Skin of body (tissue), 3 donors: ENCODE measurements at places on chromosomes 11 and 22.
A peak's percentile ranks its signal among the peaks of the same experiment; 100 is the strongest.

DNA sequence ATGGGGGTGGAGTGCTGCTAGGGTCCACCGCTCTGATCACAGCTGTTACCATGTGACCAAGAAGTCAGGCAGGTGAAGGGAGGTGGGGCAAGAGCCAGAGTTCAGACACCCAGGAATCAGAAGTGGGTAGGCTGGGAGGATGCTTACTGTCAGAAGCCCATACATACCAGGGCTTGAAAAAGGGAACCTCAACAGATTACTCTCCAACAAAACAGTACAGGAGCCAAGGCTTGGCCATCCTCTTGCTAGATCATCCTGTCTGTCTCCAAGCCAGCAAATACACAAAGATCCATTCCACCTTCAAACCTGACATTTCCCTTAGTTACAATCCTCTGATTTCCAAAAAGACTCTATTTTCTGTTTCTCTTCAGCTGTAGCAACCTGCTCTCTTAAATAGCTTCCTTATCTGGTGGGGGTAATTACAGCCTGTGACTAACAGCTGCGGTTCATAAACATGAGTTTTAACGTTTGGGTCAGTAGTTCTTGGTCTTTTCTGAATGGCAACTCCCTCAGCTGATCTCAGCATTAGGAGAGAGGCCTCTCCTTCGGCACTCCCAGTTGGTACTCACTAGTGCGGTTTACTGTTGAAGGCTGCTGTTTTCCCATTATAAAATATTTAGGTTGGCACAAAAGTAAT lies 31.1 kb upstream of the WT1 start:
- no peak for DNase-seq

DNA sequence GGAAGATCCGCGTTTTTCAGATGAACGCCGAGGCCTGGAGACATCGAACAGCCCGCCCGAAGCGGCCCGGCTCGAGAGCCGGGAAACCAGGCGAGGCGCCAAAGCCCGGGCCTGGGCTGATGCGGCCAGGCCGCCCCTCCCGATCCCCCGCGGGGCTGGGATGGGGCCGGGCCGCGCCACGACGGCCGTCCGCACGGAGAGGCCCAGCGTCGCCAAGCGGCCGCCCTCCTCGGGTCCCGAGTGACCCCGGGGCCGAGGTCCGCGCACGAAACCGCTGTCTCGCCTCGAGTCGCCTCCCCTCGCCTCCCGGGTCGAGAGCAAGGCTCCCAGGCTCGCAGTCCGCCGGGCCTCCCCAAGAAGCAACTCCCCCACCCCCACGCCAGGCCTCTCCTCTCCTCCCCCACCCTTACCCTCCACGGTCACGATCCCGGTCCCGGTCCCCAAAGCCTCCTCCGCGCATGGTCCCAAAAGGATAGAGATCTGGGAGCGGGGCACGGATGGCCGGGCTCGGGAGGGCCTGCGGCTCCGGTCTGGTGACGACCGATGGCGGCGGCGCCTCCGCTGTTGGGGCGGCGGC lies 482 bp downstream of the DDX17 start:
- DNase-seq: peak; percentile 56

- no peak for DNase-seq
Measured at GRCh38 chr11:57192316-57192715, 10.6 kb downstream of the LRRC55 start.

- peak; percentile 76 for DNase-seq
Measured at GRCh38 chr11:12864316-12865156, 144.6 kb upstream of the RASSF10 start.

GRCh38 chr11:107592231-107592590 lies 1.3 kb downstream of the ELMOD1 start:
- DNase-seq: no peak

GRCh38 chr22:22674467-22674866 lies 30.1 kb downstream of the GGTLC2 start:
- no peak for DNase-seq

DNA sequence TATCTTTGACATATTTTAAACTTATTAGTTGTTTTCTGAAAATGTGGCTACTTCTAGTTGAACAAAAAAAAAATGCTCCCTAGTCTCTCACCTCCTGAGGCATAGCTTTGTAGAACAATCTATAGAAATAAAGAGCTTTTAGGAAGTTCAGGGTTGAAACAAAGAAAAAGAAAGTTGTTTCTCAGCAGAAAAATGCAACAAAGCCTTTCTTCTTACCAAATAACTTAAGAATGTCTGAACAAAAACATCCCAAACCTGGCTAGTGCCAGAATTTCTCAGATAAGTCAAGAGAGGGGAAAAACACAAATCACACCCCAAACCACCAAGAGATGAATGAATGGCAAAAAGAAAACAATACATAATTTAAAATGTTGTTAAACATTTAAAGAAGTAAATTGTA lies 114.1 kb downstream of the MAML2 start:
- no peak for DNase-seq

DNA sequence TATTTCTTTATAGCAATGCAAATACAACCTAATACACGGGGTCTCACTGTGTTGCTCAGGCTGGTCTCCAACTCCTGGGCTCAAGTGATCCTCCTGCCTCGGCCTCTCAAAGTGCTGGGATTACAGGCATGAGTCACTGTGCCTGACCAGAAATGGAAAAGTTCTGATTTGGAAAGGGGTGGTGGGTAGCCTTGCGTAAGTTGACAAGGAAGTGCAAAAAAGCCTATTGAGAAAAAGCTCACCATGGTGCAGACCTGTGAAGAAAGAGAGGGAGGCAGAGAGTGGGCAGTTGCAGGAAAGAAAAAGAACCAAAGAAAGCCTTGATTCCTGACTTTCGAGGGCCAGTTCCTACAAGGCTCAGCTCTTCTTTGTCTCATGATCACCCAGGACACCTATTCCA lies 27.1 kb downstream of the AGBL2 start:
- no peak for DNase-seq

DNA sequence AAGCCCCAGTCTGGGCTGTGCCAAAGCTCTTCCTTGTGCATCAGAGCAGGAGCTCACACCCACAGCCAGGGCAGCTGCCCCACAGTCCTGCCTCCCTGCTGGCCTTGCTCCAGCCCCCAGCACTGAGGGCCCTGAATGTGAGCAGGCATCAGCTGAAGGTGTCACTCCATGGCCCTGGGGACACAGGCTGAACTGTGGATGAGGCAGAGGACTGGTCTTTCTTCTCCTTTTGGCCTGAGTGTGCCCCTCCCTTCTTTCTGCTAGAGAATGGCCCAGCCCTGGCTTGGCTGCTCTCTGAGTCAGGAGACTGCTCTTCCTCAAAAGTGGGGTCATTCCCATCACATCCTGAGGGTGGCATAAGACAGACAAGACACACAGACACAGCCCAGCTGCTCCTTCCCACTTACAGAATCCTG lies 16.2 kb downstream of the OTOG start:
- DNase-seq: no peak

GRCh38 chr11:113880971-113881370 lies 5.6 kb upstream of the USP28 start:
- DNase-seq: no peak

DNA sequence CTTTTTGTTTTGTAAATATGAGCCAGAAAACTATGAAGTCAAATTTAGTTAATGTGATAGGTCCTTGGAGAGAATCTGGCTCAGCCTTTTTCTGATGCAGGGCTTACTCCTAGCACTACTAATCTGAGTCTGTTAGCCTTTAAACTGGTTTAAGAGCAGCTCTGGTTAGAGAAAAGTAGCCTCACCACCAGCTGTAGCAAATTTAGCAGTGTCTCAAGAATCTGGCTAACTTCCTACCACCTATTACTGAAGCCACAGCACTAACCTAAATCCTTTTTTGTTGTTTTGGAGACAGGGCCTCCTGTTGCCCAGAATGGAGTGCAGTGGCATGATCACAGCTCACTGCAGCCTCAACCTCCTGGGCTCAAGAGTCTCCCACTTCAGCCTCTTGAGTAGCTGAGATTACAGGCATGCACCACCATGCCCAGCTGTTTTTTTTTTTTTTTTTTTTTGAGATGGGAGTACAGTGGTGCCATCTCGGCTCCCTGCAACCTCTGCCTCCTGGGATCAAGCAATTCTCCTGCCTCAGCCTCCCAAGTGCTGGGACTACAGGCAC lies 13.9 kb downstream of the RBM4B start:
- no peak for DNase-seq

DNA sequence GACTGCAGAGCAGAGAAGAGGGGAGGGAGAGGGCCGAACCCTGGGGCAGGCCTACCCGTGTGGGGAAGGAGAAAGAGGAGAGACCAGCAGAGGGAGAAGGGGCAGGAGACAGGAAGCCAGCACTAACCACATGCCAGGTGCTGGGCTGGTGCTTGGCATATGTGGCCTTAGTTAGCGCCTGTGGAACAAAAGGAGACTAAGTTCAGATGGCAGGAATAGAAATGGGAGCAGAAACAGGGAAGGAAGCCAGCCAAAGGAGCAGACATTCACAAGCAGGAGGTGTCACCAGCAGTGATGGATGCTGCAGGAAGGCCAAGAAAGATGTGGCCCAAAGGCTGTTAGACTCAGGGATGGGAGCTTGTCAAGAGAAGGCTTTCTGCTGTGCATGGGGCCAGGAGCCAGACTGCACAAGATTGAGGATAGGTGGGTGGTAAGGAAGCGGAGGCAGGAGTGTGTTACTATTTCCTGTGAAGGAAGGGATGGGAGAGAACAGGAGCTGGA lies 26.7 kb downstream of the TREH start:
- no peak for DNase-seq

- peak; percentile 19 for DNase-seq
Measured at GRCh38 chr11:80958987-80959386, 1518.2 kb upstream of the TENM4 start.

DNA sequence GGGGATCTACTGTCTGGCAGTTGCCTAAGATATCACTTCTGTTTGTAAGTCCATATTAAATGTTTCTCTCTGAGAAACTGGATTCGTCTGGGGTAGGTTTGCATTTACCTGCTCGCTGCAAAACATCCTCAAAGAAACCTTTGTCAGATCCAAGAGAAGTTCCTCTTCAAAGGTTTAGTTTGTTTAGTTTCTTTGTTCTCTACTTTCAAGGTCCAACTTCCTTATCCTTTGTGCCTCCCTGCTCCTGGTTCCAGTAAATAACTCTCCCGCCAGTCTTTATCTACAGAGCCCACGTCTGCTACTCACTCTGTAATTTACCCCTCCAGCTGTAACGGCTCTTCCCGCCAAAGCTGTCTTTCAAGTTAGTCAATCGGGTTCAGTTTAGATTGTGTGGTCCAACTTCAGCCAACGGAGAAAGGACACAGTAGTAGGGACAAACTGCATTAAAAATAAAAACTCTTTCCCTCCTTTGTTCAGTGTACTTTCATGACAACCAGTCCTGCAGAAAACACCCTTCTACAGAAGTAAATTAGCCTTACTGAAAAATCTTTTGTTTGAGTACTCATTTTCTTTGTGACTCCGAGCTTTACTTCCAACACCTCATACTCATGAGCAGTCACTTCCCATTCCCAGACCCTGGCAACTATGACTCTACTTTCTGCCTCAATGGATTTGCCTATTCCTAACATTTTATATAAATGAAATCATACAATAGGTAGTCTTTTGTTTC lies 41.0 kb downstream of the TMPRSS5 start:
- no peak for DNase-seq

DNA sequence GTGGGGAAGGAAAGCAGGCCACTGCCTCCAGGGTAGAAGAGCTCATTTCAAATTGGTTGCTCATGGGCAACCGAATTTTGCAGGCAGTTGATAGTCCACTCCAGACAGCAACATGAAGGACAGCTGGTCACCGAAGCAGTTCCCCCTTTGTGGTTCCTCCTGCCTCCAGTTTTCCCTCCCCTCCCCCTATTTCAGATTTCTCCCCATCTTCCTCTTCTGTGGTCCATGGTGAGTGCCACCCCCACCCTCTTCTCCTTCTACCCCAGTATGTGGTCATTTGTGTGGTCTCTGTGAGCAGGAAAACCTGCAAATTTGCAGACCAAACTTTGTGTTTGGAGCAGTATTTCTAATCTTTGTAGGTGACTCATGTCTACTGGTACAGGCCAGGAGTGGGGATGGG lies 38.2 kb upstream of the PAK1 start:
- DNase-seq: no peak

DNA sequence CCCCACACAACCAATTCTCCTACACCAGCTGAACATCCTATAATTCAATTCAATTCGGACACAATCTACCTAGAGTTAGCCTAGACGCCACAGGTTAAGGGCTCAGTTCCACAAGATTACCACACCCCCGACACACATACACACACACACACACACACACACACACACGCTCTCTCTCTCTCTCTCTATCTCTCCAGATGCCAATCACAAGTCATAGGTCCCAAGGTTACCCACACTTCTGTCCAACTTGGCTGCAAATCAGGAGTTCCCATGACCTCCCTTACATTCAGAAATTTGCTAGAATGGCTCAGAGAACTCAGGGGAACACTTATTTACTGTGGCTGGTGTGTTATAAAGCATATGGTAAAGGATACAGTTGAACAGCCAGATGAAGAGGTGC lies 204.0 kb downstream of the DBX1 start:
- no peak for DNase-seq

DNA sequence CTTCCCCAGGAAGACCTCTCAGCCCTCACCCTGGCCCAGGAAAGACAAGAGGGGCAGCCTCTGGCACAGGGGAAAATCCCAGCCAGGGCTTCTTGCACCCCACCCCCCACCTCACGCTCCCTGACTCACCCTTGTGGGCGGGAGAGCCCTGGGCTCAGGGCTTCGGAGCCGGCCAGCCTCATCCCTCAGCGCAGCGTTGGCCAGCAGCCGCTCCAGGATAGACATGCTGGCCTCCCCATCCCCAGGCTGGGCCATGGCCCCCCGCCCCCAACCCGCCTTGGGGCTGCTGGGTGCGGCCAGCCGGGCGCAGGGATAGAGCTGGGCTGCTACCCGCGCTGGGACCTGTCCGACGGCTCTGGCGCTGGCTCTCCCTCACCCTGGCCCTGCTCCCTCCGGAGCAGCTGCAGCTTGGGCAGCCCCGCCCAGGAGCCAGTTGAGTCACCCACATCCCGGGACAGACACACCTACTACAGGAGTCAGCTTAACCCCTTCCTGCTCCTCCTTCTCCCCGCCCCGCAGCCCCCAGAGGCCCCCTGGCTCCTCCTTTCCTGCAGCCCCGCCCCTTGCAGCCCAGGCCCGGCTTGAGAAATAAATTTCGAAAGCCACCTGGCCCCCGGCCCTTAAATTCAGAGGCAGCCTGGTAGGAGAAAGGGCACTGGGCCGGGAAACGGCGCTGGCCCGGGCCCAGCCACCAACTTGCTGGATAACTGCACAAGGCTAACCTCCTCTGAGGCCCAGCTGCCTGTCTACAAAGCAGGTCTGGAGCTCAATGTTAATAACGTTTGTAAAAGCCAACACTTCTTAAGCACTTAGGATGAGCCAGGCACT lies 13.4 kb downstream of the TNKS1BP1 start:
- peak; percentile 78 for DNase-seq

GRCh38 chr22:43892183-43892894 lies 526 bp upstream of the PNPLA5 start:
- DNase-seq: no peak

- DNase-seq: peak; percentile 26
Measured at GRCh38 chr11:19084661-19085315, 24.3 kb upstream of the MRGPRX2 start.
